Frontal cortex (tissue), 4 donors: ENCODE measurements at places on chromosomes 1 and 21.
A peak's percentile ranks its signal among the peaks of the same experiment; 100 is the strongest.

GRCh38 chr1:226123591-226124471 lies 61.3 kb downstream of the H3-3A start:
- no peak for DNase-seq

DNA sequence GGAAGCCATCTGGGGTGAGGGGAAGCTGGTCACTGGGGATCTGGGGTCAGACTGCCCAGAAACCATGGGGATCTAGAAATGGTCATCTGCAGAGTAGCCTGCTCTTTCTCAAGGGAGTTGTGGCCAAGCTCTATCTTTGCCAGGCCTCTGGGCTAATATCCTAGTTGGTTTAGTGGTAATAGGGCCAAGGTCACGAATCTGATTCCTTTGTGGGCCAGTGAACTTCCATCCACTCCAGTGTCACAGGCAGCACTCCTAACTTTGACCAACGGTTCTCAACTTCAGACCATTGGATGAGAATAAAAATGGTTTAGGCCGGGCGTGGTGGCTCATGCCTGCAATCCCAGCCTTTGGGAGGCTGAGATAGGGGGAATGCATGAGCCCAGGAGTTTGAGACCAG lies 28.1 kb upstream of the PPP2R5A start:
- DNase-seq = no peak

- no peak for DNase-seq
These were observed 76.4 kb downstream of the ADGRL2 start for GRCh38 chr1:81876901-81877733.

DNA sequence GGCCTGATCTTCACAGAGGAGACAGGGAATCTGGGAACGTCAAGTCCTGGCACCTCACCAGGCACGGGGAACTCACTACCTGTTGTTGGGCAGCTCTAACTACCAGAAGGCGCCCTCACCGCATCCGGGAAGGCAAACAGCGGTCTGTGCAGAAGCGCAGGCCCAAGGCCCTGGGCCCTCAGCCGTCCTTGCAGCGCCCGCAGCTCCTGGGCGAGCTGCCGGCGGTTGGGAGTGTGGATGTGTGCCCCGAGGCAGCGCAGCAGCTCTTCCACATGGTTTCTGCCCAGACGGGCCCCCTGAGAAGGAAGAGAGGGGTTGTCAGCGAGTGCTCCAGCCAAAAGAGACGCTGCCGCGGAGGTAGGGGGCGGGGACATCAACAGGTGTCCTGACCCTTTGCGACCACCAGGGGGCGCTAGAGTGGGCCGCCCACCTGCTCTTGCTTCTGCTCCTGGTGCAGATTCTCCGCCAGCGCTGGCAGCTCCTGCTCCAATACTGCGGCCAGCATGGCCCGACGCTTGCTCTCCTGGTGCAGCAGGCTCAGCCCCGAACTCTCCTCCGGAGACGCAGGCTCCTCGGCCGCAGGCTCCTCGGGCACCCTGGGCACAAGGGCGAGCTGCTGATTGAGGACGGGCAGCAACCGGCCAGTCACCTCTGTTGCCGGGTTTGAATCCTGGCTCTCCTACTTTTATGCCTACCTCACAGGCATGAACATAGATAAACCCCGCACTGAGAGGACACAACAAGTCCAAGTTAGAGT lies 9.3 kb downstream of the MAP3K6 start:
- DNase-seq = peak; percentile 93

DNA sequence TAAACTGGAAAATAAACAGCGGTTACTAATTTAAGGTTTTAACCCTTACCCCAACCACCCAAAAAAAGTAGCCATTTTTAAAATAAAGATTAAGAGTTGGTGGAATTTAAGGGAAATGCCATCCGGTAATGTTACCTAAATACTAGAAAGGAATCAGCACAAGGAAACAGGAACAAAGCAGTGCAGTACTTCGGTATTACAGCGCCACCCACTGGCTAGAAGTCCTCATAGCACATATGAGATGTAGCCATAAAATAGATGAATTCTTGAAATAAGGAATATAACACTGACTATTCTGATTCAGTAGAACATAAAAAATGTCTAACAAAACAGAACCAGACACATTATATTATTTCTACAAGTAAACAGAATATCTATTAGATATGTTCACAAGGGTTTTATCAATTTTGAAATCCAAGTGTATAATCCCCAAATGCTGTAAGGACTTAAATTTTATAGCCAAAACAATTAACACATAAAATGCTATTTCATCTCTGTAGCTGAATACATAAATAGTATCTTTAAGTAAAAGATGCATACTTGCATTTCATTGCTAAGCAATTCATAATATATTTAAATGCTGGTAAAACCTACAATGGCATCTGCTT lies 58.8 kb downstream of the FRRS1 start:
- peak; percentile 53 for DNase-seq

GRCh38 chr1:207920444-207921021 lies 9.6 kb upstream of the CD34 start:
- DNase-seq = no peak

GRCh38 chr1:15616373-15617172 lies 685 bp upstream of the DDI2 start:
- DNase-seq = no peak

DNA sequence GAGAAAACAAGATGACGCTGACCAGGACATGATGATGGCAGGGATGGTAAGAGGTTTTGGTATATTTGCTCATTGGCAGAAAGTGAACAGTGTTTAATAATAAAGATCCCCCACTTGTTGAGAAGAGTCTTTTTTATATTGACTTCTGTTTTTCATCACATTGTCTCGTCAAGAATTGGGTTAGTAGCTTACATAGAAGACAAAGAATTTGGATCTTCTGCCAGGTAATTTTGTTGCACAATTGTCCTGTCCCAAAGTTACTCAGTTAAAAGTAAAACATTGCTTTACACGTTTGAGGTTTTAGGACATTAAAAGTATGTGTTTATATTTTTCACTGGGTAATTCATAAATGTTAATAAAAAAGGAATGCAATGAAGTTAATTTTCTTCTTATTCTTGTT lies 48.3 kb upstream of the LAMC2 start:
- DNase-seq = no peak

- no peak for DNase-seq
These were observed 19.3 kb downstream of the PTPN14 start for GRCh38 chr1:214532070-214532469.

- DNase-seq = no peak
These were observed 55.9 kb downstream of the SEC16B start for GRCh38 chr1:177913762-177914540.

GRCh38 chr1:169196161-169196560 lies 89.7 kb downstream of the ATP1B1 start:
- no peak for DNase-seq

DNA sequence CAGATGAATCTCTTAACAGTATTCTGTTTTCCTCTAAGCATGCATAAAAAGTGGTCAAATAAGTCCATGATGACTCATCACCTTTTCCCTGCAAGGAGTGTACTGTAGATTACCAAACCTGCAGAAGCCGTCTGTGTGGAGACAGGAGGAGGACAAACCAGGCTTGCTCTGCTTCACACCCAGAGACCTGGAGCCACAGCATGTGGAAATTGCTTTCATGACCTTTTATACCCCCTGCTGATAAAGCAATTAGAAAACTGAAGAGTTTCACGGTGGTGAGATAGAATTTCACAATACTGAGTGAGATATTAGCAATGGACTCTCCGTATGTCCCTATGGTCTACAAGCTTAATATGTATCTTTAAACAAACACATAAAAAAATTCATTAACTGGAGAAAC lies 9.4 kb downstream of the CORT start:
- no peak for DNase-seq

GRCh38 chr1:35714921-35715567 lies 3.6 kb downstream of the C1orf216 start:
- no peak for DNase-seq
